ENCODE measurements at places on chromosomes 3 and 15.

DNA sequence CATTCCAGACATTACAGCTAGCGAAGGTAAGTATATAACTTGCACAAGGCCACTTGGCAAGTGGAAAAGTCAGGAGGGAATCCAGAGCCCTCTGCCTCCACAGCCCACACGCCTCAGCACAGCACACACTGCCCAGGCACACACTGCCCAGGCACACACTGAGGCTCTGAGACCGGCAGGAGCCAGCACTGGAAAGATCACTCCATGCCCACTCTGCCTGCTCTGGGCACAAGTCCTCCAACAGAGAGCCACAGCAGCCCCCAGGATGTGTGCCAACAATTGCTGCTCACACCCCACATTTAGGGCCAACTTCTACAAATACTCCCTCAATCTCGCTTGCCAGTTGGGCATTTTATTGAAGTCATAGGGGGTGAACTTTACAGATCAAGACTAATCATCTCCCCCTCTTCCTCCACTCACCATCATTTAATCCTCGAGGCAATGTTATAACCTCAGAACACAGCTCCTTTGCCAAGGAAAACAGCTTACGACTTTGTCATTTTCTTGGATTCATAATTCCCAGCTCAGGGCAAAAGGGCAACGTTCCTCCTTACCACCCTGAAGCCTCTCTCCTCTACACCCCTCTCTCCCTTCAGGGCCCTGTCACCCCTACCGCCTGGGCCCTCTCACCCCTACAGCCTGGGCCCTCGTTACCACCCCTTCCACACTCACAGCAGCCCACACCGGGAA lies 53.0 kb upstream of the TPM1 start:
- peak; percentile 70 for DNase-seq
- H3K4me1 ChIP-seq: peaks cover 14% of the 10 kb centered on the region
- no peak overlapping the region for H3K4me3 ChIP-seq

DNA sequence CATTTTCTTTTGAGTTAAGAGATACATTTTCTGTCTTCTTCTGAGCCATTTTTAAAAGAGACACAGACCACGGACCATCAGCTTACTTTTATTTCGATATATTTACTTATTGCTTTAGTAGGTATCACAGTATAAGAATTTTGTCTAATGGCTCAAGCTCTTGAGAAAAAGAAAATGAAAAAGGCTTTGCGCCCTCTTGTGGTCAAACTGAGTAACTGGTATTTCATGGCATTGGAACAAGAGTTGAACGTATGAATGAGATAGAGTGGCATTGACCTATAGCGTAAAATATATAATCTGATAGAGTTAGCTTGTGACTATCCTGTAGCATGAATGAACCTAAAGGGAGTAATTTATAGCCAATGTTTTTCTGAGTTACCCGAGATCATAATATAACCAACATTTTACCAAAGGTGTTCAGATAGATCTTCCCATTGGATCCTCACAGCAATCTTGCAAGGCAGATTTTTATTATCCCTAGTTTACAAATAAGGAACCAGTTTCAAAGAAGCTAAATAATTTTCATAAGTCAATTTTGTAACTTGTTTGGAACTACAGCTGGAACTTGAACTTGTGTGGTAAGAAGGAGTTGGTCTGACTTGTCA lies 154.6 kb downstream of the POLR2M start:
- peaks cover 19% of the 10 kb centered on the region for H3K4me1 ChIP-seq
- no peaks in the 10 kb centered on the region for H3K36me3 ChIP-seq
- no peak overlapping the region for H3K4me3 ChIP-seq
- H3K27me3 ChIP-seq: no peaks in the 10 kb centered on the region
- DNase-seq: peak; percentile 75

GRCh38 chr3:158470944-158471638 lies 99.9 kb upstream of the MLF1 start:
- H3K27ac ChIP-seq: no peak overlapping the region
- no peaks in the 10 kb centered on the region for H3K27me3 ChIP-seq
- H3K4me3 ChIP-seq: no peak overlapping the region
- DNase-seq: no peak
- H3K4me1 ChIP-seq: no peaks in the 10 kb centered on the region
- H3K36me3 ChIP-seq: peaks cover 5% of the 10 kb centered on the region

DNA sequence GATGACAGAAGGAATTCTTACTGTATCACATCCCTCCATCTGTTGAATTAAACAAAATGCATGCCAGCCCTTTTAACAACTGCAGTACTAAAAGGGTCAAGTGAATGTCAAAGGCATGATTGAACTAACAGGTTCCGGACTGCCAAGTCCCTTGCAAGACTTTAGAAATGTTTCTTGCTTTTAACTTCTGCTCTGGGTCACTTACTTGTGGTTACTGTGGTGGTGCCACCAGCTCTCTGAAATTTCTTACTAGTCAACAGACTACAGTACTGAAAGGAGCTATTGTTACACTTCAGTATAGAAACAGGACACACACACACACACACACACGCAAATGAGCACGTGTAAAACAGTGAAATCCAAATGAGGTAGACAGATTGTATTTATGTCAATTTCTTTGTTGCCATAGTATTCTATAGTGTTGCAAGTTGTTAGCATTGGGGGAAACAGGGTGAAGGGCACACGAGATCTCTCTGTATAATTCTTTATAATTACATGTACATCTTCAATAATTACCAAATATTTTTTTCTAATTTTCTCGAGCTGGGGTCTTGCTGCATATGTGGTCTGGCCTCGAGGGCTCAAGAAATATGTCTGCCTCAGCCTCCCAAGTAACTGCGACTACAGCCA lies 79.9 kb upstream of the SLC25A26 start:
- DNase-seq: no peak
- no peaks in the 10 kb centered on the region for H3K36me3 ChIP-seq
- peaks cover 7% of the 10 kb centered on the region for H3K4me1 ChIP-seq
- H3K27me3 ChIP-seq: peaks cover 15% of the 10 kb centered on the region

DNA sequence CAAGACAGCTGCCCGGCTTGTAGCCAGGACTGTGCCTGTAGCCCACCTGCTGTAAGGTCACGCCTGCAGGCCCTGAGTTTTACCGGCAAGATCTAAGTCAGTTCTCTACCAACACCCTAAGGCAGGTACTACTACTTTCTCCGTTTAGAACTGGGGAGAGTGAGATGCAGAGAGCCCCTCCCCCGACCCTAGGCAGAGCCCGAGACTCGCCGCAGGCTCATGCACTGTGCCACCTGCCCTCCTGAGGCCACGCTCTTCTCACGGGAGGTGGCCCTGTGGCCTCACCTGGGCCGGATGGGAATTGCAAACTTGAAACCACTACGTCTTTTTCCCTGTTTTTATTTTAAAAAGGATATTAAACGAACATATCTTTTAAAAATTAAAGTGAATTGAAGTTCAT lies 36.9 kb upstream of the PCSK6 start:
- H3K36me3 ChIP-seq: no peaks in the 10 kb centered on the region
- no peak overlapping the region for H3K4me3 ChIP-seq

DNA sequence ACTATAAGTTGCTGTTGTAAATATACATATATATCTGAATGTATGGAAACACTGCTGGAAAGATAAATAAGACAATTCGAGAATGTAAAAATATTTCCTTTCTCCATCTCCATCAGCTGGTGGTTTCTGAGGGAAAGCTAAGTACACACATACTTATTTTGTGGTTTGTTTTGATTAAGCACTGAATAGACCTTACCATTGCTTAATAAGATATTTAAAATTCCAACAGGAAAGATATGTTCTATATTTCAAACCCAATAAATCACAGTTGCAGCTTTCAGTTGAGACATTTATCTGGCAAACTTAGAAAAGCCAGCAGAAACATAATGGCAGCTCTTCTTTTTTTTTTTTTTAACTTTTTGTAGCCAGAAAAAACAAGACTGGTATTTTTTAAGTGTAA lies 160.4 kb downstream of the VGLL3 start:
- DNase-seq: peak; percentile 9
- H3K4me1 ChIP-seq: peaks cover 15% of the 10 kb centered on the region
- peak overlapping the region; percentile 32 for H3K27ac ChIP-seq
- H3K27me3 ChIP-seq: no peaks in the 10 kb centered on the region
- no peak overlapping the region for H3K4me3 ChIP-seq
- no peaks in the 10 kb centered on the region for H3K36me3 ChIP-seq

- H3K27me3 ChIP-seq: no peaks in the 10 kb centered on the region
- H3K36me3 ChIP-seq: peaks cover 85% of the 10 kb centered on the region
- no peak for DNase-seq
- no peak overlapping the region for H3K4me3 ChIP-seq
Observed at GRCh38 chr3:126459111-126459762, 16.5 kb downstream of the ZXDC start.

DNA sequence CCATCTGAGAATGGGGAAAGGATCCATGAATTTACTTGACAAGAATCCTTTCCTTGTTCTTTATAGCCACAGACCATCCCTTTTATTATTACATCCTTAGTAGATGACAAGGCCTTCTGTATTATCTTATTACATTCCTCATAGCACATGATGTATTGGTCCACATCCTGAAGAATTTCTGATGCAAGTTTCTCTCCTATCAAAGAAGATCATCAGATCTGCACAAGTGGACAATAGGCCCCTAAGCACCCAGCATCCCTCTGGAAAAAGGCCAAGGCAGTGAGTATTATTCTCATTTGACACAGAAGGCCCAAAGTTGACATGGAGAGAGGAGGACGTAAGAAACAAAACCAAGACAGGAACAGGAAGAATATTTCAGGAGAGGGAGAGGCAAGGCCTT lies 31.4 kb downstream of the MYL3 start:
- no peak for DNase-seq
- no peak overlapping the region for H3K27ac ChIP-seq
- H3K4me3 ChIP-seq: no peak overlapping the region

- H3K36me3 ChIP-seq: peaks cover 22% of the 10 kb centered on the region
- peaks cover 46% of the 10 kb centered on the region for H3K4me1 ChIP-seq
- DNase-seq: no peak
- H3K4me3 ChIP-seq: peak overlapping the region; percentile 90
- no peaks in the 10 kb centered on the region for H3K27me3 ChIP-seq
- H3K27ac ChIP-seq: no peak overlapping the region
Observed at GRCh38 chr3:42654331-42655201, 1.1 kb downstream of the ZBTB47 start.

GRCh38 chr3:72169561-72170472 lies 384.9 kb upstream of the PROK2 start:
- no peaks in the 10 kb centered on the region for H3K27me3 ChIP-seq
- no peak overlapping the region for H3K27ac ChIP-seq
- DNase-seq: no peak
- H3K4me1 ChIP-seq: peaks cover 14% of the 10 kb centered on the region
- no peaks in the 10 kb centered on the region for H3K36me3 ChIP-seq

- H3K27ac ChIP-seq: peak overlapping the region; percentile 70
- peak; percentile 33 for DNase-seq
- no peaks in the 10 kb centered on the region for H3K27me3 ChIP-seq
- H3K4me1 ChIP-seq: peaks cover 30% of the 10 kb centered on the region
- H3K36me3 ChIP-seq: peaks cover 65% of the 10 kb centered on the region
- no peak overlapping the region for H3K4me3 ChIP-seq
Observed at GRCh38 chr3:51686512-51687215, 15.6 kb downstream of the TEX264 start.

- no peaks in the 10 kb centered on the region for H3K4me1 ChIP-seq
- no peak overlapping the region for H3K27ac ChIP-seq
- no peak for DNase-seq
- no peak overlapping the region for H3K4me3 ChIP-seq
Observed at GRCh38 chr3:17544632-17545031, 197.8 kb downstream of the TBC1D5 start.

DNA sequence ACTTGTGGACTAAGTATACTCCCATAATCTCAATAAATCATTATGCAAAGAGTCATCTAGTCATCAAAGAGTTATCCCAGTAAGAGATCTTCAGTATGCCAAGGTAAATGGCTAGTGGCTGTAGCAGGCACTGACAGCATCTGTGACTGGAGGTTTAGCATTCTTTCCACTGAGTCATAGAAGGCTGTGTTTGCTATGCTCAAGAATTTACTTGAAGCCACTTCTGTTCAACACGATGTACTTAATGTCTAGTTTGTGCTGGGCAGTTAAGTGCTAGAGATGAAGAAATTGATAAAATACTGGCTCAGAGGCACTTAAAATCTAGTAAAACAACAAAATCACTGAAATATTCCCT lies 13.0 kb downstream of the ZBED2 start:
- peak; percentile 56 for DNase-seq
- no peak overlapping the region for H3K27ac ChIP-seq
- H3K4me3 ChIP-seq: no peak overlapping the region
- peaks cover 53% of the 10 kb centered on the region for H3K4me1 ChIP-seq

DNA sequence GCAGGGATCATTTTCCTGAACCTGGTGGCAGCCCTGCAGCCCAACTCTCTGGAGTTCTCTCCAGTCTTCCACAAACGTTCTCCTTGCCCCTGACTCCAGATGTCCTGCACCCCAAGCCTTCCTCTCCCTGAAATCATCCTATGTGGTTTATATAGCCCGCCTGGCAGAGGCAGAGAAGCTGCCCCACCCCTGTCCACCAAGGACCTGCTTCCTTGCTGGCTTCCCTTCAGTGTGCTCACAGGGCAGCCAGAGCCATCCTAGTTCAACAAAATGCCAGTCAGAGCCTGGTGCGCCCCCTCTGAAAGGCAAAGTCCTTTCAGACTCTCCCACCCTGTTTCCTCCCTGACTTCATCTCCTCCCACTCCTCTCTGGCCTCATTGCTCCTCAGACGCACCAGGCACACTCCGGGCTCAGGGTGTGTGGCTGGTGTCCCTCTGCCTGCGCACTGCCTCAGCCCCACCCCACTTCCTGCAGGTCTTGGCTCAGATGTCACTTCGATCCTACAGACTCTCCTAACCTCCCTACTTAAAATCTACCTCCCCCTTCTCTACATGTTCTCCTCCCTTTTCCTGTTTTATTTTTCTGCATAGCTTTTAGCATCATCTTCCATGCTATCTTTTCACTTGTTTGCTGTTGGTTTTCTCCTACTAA lies 5.9 kb downstream of the KBTBD13 start:
- peaks cover 38% of the 10 kb centered on the region for H3K27me3 ChIP-seq
- no peak for DNase-seq
- H3K4me3 ChIP-seq: no peak overlapping the region
- peaks cover 7% of the 10 kb centered on the region for H3K4me1 ChIP-seq

DNA sequence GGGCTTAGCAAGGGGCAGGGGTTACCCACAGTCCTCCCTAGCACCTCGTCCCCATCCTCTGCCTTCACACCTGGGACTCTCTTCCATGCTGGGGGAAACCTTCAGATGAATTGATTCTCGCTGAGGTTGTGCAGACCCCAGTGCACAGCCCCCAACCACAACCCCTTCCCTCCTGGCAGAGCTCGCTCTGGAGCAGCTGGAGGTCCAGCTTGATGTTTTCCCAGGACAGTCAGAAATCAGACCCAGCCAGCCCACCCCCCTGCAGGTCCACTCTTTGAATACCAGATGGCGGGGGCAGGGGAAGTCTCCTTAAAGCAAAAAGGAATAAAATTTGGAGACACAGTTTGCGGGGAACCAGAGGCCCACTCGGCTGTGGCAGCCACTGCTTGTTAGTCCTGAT lies 234.4 kb downstream of the XXYLT1 start:
- no peaks in the 10 kb centered on the region for H3K27me3 ChIP-seq
- no peak overlapping the region for H3K4me3 ChIP-seq
- no peaks in the 10 kb centered on the region for H3K36me3 ChIP-seq
- no peak overlapping the region for H3K27ac ChIP-seq
- H3K4me1 ChIP-seq: peaks cover 12% of the 10 kb centered on the region

GRCh38 chr15:101048176-101048575 lies 129.0 kb downstream of the LRRK1 start:
- no peaks in the 10 kb centered on the region for H3K4me1 ChIP-seq
- no peak overlapping the region for H3K4me3 ChIP-seq
- H3K27me3 ChIP-seq: no peaks in the 10 kb centered on the region
- no peak for DNase-seq
- peaks cover 16% of the 10 kb centered on the region for H3K36me3 ChIP-seq
- H3K27ac ChIP-seq: no peak overlapping the region
